ENCODE measurements at places on chromosomes 6 and 20.
A peak's percentile ranks its signal among the peaks of the same experiment; 100 is the strongest.

DNA sequence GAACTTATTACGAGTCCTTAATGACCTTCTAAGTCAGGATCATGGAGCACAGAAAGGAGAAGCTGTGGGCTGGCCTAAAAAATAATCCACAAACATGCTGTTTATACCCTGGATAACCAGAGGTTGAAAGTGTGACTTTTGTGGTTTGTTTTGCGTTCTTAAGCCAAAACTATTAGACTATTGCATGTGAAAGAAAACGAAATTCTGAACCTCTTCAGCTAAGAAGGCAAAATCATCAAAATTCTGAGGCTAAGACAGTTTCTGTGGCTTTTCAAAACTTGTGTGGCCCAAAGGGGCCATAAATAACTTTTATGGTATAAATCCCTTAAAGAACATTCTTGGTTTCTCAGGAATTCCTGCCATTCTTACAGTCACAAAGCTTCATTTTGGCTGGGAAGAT lies 251.0 kb downstream of the UST start:
- DNase-seq = no peak

DNA sequence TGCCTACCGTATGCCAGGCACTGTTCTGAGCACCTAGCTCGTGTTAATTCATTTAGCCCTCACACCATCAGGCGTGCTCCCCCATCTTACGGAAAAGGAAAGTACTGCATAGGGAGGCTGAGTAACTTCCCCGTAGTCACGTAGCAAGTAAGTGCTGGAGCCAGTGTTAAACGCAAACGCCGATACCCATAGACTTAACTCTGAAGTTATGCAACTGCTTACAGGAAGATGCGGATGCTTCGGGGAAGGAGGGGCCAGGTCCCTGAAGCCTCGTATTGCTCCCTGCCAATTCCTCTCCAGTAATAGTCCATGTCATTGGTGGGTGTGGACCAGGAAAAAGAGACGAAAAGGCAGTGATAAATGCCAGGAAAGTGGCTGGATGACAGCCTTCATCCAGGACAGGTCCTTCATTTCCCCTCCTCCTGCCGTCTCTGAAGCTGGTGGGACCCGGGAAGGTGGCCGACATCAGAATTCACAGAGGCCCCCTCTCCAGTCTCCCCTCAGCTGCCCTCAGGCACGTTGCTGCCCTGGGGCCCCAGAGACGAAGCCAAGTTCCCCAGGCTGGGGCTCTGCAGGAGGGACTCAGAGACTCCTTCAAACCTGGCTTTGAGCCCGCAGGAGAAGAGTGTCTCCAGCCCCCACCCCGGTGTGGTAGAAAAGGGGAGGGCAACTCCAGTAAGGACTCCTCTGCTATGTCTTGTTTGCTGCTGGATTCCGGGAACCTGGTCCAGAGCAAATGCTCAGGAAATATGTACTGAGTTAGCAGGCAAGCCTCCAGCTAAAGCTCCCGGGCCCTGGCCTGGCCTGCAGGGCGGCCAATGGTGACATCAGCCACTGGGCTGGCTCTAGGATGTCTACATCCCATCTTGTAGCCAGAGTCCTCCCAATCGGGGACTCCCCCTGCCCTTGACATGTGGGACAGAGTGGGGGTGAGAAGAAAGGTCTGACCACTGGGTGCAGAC lies 37.8 kb downstream of the RAB44 start:
- peak; percentile 92 for DNase-seq

GRCh38 chr6:140105857-140106256 lies 731.4 kb upstream of the CITED2 start:
- DNase-seq = no peak

DNA sequence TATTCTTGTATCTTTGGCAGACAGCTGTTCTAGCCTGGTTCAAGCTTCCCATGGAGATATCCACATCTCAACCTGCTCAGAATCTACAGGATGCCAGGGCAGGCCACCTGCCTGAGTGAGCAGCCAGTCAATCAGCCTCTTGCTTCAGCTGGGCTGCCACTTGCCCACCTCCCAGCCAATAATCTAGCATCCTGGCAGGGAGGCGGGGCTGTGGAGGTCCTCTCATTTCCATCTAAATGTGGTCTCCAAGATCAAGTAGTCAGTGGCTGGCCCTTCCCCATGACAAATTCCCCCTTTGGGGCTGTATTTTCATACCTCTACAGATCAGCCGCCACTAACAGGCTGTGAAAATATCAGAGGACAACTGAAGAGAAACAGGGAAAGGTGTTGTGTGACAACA lies 33.0 kb upstream of the SPDEF start:
- peak; percentile 53 for DNase-seq

GRCh38 chr6:131764350-131764749 lies 43.5 kb upstream of the ENPP1 start:
- DNase-seq = no peak

DNA sequence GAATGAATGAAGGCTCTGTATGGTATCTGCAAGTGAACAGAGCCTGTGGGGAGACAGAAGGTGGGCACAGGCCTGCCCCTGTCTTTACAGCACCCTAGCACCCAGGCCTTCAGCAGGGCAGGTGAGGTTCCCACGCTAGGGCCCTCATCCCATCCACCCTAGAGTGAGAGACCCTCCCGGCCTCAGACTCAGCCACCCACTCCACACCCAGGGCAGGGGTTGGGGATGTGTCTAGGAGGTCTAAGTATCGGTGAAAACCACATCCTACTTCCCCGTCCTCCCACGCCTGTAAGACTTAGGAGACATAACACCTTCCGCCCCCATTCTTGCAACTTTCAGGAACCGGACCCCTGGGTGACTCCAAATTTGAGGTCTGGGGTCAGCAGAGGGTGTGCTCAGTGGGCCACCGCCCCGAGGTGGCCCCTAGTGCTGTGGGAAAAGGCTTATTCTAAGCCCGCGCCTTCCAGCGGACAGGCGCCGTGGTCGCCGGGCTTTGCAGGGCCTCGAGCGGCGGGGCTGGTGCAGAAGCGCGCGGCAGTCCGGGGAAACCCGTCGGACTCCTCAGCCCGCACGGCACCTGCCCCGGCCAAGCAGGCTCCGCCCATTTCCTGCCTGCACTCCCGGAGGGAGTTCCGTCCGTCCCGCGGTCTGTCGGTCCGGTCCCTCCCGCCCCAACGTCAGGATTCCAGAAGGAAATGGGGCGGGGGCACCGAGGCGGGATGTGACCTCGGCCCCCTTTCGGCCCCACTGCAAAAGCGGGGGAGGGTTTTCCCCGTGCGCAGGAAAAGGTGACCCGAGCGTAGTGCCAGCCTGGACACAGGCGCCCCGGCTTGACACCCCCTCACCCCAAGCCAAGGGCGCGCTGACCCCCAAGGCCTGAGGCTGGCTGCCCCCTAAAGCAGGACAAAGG lies 868 bp downstream of the SAMD10 start:
- DNase-seq = no peak

DNA sequence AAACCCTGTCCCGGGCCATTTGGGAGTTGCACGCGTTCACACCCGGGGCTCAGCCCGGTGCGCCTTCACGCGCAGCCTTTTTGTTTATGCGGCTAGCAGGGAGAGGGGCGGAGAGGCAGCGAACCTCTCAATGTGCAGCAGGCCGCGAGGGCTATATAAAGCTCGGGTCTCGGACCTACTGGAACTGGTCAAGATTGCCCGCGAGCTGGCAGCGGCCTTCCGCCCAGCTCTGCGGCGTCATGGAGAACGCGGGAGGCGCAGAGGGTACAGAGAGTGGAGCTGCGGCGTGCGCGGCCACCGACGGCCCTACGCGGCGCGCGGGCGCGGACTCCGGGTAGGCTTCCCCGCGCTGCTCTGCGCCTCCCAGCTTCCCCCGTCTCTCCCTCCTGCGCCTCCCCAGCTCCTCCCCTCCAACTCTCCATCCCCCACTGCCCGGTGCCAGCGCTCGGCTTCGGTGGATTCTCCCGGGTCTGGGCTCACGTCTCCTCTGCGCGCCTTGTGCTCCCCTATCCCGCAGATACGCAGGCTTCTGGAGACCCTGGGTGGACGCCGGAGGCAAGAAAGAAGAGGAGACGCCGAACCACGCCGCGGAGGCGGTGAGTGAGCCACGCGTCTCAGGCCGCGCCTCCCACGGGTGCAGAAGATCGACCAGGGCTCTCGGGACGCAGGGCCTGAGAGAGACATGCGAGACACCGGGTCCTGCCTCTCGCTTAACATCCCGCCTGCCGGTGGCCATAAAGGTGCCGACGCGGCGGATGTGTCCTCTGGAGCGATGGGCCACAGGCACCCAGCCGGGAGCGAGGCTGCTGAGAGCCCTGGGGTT lies at the start of gene RIPPLY2:
TSS of gene RIPPLY2 (plus strand) at position 183 of the 823 bp plus-strand sequence. CDS start at position 240, 57 bp downstream.
- DNase-seq = no peak

GRCh38 chr20:47785854-47786764 lies 828 bp upstream of the SULF2 start:
- DNase-seq = peak; percentile 85

GRCh38 chr6:27830212-27830599 lies 82.0 kb downstream of the OR2B2 start:
- DNase-seq = no peak

DNA sequence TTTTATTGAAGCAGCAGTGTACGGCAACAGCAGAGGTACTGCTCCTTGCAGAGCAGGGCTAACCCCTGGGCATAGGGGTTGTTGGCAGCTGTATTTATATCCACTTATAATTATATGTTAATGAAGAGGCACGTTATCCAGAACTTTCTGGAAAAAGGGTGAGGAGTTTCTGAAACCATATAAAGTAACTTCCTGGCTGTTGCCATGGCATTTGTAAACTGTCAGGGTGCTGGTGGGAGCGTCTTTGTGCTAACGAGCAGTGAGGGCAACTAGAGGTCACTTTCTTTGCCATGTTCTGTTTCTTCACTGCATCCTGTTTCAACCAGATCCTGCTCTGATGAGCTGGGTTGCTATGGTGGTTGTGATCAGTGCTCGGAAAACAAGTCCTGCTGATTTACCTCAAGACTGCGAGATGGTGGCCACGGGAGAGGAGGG lies 11.1 kb upstream of the ARFGEF2 start:
- no peak for DNase-seq

GRCh38 chr6:124903797-124904196 lies 58.4 kb upstream of the RNF217 start:
- DNase-seq = no peak

DNA sequence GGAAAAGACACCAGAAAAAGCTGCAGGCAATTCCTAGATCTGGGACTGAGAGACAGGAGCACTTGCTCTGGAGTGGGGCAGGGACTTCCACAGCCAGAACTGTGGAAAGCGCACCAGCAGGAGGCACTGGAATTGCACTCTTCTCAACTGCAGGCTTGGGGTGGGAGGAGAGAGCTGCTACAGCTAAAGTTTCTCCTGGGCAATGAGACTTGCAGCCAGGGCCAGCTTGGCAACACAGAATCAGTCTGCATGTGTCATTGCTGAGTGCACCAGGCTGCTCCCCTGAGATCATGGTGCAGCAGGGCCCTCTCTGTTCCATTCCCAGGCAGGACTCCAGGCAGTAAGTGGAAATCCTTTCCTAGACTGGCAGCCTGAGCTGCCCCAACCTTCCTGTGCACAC lies 145.8 kb downstream of the INSM1 start:
- DNase-seq = no peak

- peak; percentile 41 for DNase-seq
These were observed 18.9 kb downstream of the MANBAL start for GRCh38 chr20:37308086-37309050.

- no peak for DNase-seq
These were observed 145.4 kb downstream of the UST start for GRCh38 chr6:148892247-148892646.

GRCh38 chr20:32329817-32330554 lies 28.1 kb upstream of the ASXL1 start:
- DNase-seq = no peak

GRCh38 chr6:47335466-47335865 lies 25.8 kb upstream of the TNFRSF21 start:
- DNase-seq = no peak
